ENCODE measurements at places on chromosomes 7 and 10. TPM values are rescaled to one million over a fixed set of nuclear protein-coding genes. Genes with fewer than 3 reads are reported as not detected.

The NKX6-2 gene
- total RNA-seq = 6.2 TPM

The TEX36 gene
- total RNA-seq = not detected

The SLC18A3 gene
- total RNA-seq = 21.5 TPM

The GNGT1 gene
- total RNA-seq = not detected

The SNX10 gene
- total RNA-seq = 6.1 TPM

The LRMDA gene
- 2.1 TPM for total RNA-seq

The OAT gene
- total RNA-seq = 49.2 TPM

The ADRA2A gene
- total RNA-seq = 0.32 TPM

The LRRC18 gene
- not detected for total RNA-seq

The CACNA2D1 gene
- total RNA-seq = 258 TPM

The SPDYE9 gene
- 0.25 TPM for total RNA-seq

The MKI67 gene
- total RNA-seq = 14.7 TPM

The IQUB gene
- total RNA-seq = 0.98 TPM

The TMEM176B gene
- 0.44 TPM for total RNA-seq

The POLR2J gene
- total RNA-seq = 28.4 TPM

The SLC29A3 gene
- total RNA-seq = 7.8 TPM
